ENCODE measurements at places on chromosomes 11 and 22.

DNA sequence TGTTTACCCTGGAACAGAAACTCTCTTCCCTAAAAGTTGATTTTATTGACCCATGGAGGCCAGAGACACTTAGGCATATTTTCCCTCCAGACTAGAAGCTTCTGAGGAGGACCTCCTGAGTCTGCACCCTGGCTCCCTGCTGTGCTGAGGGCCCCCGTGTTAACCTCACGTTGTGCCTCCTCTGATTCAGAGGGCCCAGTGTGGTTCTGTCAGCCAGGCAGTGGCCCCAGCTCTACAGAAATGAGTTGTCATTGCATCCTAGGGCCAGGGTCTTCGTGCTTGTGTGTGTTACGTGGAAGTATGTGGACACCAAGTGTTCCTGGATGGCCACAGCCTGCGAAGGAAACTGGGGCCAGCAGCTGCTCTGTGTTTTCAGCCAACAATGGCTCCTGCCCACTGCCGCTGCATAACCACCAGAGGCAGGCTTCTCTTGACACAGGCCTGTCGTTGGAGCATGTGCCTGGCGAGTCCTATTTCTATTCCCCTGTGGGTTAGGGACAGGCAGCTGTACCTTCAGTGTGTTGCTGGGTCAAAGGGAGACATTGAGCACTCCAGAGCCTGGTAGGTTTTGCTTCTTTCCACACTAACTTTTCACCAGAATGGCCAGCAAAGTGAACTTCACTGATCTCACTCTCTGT is 44.5 kb downstream of the MED15 start:
- DNase-seq: peak; percentile 57

GRCh38 chr11:104095791-104096190 is 59.4 kb downstream of the DDI1 start:
- no peak for DNase-seq

GRCh38 chr11:20839231-20839630 is 169.8 kb downstream of the NELL1 start:
- no peak for DNase-seq

- no peak for DNase-seq
These were observed 96.5 kb downstream of the CD44 start for GRCh38 chr11:35235498-35235897.

DNA sequence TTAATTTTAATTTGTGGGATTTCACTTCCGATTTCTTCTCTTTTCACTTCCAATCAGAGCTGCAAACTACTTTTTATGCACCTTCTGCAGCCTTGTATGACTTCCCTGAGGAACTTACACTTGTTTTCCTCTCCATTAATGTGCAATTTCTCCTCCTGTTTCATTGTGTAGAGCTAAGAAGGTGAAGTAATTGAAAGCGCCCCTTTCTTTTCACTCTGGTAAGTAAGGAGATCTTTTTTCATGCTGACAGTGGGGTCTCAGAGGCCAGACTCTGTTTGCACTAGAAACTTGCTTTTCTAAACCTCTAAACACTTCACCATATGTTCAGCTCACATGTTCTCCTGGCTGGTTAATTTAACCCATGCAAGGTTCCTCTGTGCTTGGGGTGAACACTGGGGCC is 117.0 kb downstream of the FANCF start:
- DNase-seq: no peak

DNA sequence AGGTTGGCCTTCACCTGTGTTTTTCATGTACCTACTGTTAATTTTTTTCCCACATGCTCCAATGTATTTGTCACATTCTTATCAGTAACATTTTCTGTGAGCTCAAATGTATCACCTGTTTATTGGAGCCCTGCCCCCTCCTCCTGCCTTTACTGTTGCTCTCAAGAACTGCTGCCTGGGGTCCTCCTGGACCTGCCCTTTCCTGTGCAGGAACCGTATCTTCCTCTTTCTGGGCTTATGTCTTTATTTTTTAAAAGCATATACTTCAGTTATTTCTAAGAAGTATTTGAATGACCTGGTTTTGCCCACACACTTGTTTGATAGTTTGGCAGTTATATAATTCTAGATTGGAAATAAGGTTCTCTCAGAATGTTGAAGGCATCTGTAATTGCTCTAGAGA is 5.9 kb downstream of the FAM118B start:
- DNase-seq: no peak
